WERI-Rb-1 (cell line): ENCODE measurements at places on chromosomes 3 and 15.

DNA sequence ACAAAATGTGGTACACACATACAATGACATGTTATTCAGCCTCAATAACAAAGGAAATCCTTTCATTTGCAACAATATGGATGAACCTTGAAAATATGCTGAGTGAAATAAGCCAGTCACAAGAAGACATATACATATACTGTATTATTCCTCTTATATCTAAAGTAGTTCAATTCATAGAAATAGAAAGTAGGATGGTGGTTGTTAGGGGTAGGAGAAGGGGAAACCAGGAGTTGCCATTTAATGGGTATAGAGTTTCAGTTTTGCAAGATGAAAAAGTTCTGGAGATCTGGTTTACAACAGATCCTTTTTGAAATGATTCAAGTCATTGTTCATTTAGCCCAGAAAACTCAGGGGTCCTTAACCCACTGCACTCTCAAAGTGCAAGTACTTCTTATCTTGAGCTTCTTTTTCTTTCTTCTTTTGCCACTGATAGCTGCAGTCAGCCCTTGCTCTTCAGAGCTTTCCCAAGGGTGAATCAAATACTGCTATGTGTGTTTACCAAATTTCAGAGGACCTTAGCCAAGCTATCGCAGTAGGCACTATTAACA lies 208.0 kb upstream of the EOMES start:
- no peak for DNase-seq

- no peak for DNase-seq
Observed at GRCh38 chr15:92151168-92151567, 242.5 kb upstream of the ST8SIA2 start.

GRCh38 chr15:90810354-90810753 lies 58.0 kb upstream of the FURIN start:
- DNase-seq = no peak

DNA sequence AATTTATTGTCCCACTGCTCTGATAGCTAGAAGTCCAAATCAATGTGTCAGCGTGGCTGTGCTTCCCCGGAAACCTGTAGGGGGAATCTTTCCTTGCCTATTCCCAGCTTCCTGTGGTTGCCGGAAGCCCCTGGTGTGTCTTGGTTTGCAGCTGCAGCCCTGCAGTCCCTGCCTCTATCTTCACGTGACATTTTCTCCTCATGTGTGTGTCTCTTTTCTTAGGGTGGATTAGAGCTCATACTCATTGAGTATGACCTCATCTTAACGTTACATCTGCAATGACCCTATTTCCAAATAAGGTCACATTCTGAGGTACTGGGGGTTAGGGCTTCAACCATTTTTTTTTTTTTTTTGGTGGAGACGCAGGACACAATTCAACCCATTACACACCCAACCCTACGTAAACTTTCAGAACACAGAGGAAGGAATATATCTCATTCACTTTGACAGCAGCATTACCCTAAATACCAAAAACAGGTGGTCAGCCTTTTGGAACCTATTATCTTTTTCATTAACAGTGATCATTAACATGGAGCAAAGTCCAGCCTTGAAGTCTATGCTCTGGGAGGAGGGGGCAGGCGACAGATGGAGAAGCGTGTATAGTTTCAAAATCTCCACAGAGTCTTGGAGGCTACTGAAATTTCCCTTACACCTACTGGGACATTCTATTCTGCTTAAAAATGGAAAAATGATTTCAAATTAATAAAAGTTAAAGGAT lies 88.6 kb downstream of the RYK start:
- DNase-seq = no peak
